ENCODE measurements at places on chromosomes 6 and 20. TPM values are rescaled to one million over a fixed set of nuclear protein-coding genes. Genes with fewer than 3 reads are reported as not detected.
A peak's percentile ranks its signal among the peaks of the same experiment; 100 is the strongest.

The IL17A gene
- not detected for total RNA-seq

The FILIP1 gene
- total RNA-seq = under 0.01 TPM

The LPA gene
- total RNA-seq = not detected

The AKAP12 gene
- total RNA-seq = 38.0 TPM

The MYT1 gene
- total RNA-seq = not detected

The MYLK2 gene
- under 0.01 TPM for total RNA-seq

The TGM3 gene
- not detected for total RNA-seq

The THEMIS gene
- total RNA-seq = not detected

DNA sequence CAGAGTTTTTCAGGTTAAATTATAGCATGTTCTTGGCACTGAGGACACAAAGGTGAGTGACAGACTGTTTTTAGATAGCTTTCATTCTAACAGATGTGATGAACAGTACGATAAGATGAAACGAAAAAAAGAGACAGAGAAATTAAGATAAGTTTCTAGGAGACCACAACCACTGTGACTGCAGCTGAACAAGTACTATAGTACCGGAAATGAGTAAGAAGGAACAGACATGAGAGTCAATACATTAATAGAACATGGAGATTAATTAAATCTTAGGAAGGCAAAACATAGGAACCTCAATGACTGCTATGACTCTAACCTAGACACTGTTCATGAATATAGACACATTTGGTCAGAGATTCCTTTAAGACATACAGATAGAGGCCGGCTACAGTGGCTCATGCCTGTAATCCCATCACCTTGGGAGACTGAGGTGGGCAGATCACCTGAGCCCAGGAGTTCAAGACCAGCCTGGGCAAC lies 40.2 kb downstream of the HBS1L start:
- no peak for DNase-seq

- DNase-seq = no peak
These were observed 215.4 kb upstream of the RUNX2 start for GRCh38 chr6:45112711-45113110.

- no peak for DNase-seq
These were observed 29.3 kb downstream of the DNAAF9 start for GRCh38 chr20:3378138-3378537.

GRCh38 chr6:105449756-105450390 lies 47.0 kb upstream of the PREP start:
- no peak for DNase-seq

- peak; percentile 79 for DNase-seq
These were observed 1.2 kb upstream of the MAFB start for GRCh38 chr20:40689943-40690835.

DNA sequence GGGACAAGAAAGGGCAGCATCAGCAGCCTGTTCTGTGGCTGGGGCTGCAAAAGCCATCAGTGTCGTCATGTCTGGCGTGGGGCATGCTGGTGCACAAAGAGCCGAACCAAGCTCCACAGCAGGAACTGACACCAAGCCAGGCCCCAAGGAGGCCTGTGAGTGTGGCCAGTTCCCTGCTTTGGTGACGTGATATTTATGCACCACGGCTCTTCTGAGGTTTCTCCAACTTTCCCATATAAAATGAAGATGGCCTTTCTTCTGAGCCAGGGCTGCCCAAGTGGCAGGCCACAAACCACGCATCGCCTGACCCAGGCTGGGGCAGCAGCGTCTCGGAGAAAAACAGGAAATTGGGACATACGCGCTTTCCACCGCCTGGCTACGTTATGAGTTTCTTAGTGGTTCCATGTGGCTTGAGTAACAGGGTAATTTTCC lies 109.9 kb downstream of the RIN2 start:
- no peak for DNase-seq

GRCh38 chr20:7540923-7541322 lies 399.3 kb downstream of the HAO1 start:
- DNase-seq = peak; percentile 50

GRCh38 chr6:2990248-2990931 lies 9.3 kb upstream of the NQO2 start:
- peak; percentile 38 for DNase-seq

- peak; percentile 70 for DNase-seq
These were observed 585.3 kb upstream of the BTBD3 start for GRCh38 chr20:11332381-11332780.

DNA sequence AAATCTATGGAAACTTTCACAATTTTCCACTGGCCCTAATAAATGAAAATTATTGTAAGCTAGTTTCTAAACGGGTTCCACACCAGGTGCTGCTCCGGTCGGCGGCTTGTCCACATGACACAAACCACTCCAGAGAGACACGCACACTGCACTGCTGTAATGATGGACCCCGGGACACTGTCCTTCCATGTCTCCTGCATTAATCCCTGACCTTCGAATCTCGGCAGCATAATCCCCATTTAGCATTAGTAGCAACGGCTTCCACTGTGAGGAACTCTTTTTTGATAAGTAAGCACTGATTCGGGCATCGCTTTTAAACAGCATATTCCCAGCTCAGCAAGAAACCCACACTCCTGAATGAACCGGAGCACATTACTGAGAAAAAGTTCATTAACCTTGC lies 43.5 kb downstream of the INSM1 start:
- DNase-seq = no peak

GRCh38 chr6:148342350-148343046 lies at the start of gene SASH1:
Gene SASH1 (plus strand): TSS chr6:148342838. CDS start chr6:148343068, 230 bp downstream.
- peak; percentile 85 for DNase-seq

DNA sequence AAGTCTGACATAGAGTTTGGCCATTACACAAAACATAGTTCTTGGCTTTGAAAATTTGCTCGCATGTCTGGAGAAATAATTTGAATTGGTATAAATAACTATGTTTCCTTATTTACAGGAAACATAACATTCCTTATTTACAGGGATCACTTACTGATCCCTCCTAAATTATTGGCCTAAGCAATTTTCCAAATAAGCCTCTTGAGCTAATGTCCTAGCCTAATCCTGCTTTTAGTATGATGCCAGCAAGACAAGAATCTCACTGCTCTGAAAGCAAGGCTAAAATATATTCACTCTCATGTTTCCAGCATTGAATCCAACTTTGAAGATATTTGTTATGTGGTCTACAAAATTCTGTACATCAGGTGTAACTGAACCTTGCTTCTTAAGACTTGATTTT lies 4.1 kb upstream of the TBC1D32 start:
- no peak for DNase-seq

GRCh38 chr20:21272279-21272678 lies 30.9 kb upstream of the XRN2 start:
- no peak for DNase-seq

DNA sequence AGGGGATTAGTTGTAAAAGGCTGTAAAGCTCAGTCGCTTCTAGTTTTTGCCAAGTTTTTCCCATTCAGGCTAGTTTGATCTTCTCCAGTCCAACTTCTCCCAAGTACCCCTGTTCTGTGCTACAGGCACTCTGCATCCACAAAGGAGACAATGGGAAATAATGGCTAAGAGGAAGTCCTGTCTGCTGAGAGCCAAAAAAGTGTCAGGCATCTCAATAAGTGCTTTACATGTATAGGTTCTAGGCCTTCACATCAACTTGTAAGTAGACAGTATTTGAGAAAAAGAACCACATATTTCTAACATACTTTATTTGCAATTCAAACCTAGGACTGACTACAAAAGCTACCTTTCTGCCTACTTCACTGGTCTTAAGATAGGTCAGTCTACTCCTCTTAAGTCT lies 4.9 kb downstream of the HTR1B start:
- DNase-seq = no peak

- peak; percentile 30 for DNase-seq
These were observed 37.7 kb downstream of the MAP3K4 start for GRCh38 chr6:161029195-161029809.

- DNase-seq = no peak
These were observed 261.5 kb downstream of the EYA4 start for GRCh38 chr6:133502441-133503335.

GRCh38 chr6:117557951-117558350 lies 44.4 kb downstream of the GOPC start:
- DNase-seq = no peak

Data from mammary epithelial cell (primary cell).